ENCODE measurements at places on chromosomes 3 and 15. TPM values are rescaled to one million over a fixed set of nuclear protein-coding genes. Genes with fewer than 3 reads are reported as not detected.

The ARHGEF26 gene
- total RNA-seq = 0.17 TPM

DNA sequence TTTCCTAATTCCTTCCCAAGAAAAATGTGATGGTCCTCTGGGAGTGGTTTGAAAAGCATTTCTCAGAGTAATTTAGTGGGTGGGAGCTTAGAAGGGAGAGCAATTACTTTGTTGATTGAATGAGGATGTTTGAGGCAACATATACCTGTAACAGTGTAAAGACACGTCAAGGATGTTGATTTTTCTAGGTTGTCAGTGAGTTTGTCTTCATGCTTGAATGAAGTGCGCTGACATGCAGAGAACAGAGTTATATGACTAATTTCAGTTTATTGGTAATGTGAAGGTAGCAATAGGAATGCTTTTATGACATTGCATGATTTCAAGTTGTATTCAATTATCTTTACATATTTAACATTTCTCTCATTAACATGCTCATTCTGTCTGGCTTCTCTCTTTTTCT lies 286.9 kb downstream of the NFKBIZ start:
- ATAC-seq = no peak

DNA sequence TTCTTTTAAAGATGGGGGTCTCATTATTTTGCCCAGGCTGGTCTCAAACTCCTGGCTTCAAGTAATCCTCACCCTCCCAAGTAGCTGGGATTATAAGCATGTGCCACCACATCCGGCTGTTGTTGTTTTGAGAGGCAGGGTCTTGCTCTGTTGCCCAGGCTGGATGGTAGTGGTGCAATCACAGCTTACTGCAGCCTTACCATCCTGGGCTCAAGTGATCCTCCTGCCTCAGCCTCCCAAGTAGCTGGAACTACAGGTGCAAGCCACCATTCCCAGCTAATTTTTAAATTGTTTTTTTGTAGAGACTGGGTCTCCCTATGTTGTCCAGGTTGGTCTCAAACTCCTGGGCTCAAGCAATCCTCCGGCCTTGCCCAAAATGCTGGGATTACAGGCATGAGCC lies 105.5 kb downstream of the SENP2 start:
- no peak for ATAC-seq

DNA sequence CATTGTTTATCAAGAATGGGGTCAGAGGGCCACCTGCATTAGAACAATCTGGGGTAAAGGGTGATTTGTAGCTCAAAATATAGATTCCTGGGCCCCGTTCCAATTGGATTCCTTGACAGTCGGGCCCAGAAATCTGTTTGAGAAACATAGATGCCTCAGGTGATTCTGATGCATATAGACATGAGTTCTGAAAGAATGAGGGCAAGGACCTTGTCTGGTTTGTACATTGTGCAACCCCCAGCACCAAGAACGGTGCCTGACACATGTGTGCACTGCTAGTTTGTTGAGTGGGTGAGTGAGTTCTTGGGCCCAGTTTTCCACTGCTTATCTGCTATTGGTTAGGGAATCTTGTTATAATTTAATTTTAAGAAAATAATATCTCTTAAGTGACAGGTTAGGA lies 16.6 kb downstream of the CRYBG3 start:
- no peak for ATAC-seq

- peak; percentile 74 for ATAC-seq
Measured at GRCh38 chr3:114499976-114500375, 206.1 kb downstream of the TIGIT start.

DNA sequence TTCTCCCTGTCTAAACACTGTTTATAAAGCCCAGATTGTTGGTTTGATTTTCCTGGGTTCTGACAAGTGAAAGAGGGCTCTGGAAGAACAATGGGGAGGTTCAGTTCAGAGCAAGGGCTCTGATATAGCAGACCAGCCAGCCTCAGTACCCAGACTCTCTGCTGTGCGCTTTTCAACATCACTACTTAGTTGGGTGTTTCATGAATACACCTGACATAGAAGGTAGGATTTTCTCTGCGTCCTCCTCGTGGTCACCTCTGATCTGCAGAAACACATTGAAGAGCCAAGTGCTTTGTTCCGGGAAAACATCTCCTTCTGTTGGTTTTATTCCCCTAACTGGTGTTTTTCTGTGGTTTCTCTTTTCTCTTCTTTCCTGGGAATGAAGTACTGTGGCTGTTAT lies 99.5 kb downstream of the EPHB1 start:
- no peak for ATAC-seq

DNA sequence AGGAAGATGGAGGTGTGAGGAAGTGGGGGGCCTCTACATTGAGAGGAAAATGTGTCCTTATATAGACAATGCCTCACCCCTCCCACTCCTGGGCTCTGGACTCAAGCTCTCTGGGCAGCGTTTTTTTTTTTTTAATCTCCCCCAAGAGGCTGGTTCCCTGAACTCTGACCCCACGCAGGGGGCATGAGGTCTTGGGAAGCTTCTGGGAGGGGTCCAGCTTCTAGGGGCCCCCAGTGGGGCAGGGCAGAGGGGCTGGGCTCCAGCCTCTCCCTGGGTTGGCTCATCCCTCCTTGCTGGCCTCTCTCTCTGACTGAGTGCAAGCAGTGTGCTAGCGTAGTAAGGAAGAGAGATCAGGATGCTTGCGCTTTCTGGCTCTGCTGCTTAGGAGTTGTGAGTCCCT lies 101.4 kb upstream of the HACD2 start:
- ATAC-seq = no peak

DNA sequence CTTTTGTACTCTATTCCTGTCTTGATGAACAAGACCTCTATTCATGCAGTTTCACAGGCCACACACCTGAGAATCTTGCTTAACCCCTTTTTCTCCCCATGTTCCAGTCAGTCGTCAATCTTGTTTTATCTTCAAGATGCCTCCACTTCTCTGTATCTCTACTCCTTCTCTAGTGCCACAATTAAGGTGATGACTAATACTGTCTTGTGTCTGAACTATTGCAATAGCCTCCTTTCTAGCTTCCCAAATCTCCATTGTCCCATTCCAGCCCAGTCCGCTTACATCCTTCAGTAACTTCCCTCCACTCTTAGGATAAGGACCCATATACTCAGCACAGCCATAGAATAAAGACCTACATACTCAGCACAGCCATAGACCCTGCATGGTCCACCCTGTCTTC lies 24.7 kb downstream of the CHST14 start:
- no peak for ATAC-seq

DNA sequence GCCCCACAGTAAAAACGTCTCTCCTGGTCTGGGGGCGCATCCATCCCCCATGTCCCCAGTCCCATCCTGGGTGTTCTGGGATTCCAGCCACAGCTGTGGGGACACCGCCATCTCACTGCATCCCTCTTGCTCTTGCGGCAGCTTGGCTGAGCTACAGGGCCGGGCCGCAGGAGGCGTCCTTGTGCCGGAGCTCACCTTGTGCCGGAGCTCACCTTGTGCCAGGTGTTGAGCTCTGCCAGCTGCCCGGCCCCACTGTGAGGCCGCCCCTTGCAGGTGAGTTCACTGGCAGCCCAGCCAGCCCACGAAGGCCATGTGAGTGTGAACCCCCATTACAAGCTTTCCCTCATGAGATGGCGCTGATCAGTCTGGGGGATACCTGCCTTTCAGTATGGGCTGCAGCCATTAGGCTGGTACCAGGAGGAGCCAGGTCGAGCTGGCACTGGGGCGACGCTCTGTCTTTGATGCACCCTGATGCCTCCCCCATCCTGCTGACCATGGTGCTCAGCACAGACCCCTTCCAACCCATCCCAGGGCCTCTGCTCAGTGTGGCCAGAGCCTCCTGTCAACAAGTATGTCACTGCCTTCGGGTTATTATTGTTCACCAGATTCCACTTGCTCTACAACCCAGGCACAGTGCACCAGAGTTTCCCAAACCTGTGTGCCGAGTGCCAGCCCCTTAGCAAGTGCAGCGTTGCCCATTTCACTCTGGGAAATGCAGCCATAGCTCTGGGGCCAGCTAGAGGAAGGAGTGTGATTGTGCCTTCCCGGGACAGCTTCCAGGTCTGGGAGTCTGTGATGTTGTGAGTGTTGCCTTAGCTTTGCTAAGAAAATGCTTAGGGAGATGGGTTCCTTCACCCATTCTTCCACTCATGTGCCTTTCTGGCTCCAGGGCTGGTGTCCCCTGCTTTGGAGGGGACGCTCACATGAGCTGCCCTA lies 105.7 kb downstream of the APBA2 start:
- ATAC-seq = no peak

- no peak for ATAC-seq
Measured at GRCh38 chr15:36109943-36110658, 469.3 kb upstream of the CDIN1 start.

DNA sequence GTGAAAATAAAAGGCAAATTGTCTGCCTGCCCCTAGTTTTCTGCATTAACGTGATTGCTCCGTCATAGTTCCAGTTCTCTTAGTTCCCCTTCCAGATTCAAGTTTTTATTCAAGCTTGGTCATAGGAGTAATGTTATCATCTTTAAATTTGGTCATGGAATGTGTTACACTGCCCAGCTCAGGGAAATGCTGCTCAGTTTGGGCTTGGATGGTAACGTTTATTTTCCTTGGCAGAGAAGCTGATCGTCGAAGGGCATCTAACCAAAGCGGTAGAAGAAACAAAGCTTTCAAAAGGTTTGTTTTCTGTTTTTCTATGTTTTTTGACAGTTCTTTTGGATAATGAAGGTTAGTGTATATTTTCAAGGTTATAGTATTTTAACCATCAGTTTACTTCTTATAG lies 118.4 kb upstream of the FLNB start:
- no peak for ATAC-seq

DNA sequence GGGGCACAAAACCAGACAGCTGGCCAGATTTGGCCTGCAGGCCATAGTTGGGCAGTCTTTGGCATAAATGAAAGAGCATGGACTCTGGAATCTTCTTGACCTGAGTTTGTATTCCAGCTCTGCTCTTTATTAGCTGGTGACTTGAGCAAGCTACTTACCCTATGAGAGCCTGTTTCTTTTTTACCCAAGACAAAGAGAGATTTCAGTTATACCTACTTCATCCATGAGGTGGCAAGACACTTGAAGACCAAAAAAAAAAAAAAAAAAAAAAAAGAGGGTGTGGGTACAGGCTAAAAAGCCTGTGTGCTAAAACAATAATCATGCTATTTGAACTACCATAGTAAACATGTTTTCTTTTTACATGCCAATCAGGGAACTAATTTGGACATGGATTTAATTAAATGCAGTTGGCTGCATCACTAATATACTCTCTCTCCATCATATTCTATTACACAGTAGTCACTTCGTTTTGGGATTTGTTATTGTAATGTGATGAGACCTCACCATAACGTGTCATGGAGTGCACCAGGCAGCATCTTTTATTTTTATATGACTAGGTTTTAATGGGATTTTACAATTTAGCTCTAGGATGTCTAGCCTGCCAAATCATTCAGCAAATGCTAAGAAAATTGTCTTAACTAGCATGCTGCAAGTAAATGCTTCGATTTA lies 109.2 kb upstream of the FHIT start:
- no peak for ATAC-seq

The GOLGA6D gene
- 0.16 TPM for total RNA-seq

DNA sequence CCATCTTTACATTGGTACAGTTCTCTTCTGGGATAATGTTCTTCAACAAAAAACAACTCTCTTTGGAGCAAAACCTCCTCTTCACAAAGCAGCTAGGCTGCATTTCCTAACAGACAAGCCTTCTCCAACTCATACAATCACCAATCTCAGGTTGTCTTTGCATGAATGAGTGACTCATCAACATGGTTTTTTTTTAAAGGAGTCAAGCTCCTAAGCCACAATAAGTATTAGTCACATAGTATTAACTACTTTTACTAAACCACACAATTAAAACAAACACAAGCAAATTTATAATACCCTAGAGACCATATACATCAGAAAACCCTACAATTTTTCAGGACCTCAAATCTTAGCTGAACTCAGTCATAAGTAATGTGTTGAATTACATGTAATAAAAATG lies 137.4 kb downstream of the TBC1D5 start:
- peak; percentile 84 for ATAC-seq

The USP50 gene
- total RNA-seq = not detected

GRCh38 chr3:167711439-167711838 lies 23.3 kb downstream of the PDCD10 start:
- ATAC-seq = no peak

The SNTN gene
- not detected for total RNA-seq
